ENCODE measurements at places on chromosomes 16 and 17.

- no peak overlapping the region for H3K4me3 ChIP-seq
- no peak for DNase-seq
- H3K27me3 ChIP-seq = peaks cover 6% of the 10 kb centered on the region
These were observed 40.4 kb upstream of the NOS2 start for GRCh38 chr17:27840688-27841087.

GRCh38 chr17:40522961-40523310 is 21.5 kb upstream of the TNS4 start:
- H3K27ac ChIP-seq = peak overlapping the region; percentile 43
- H3K27me3 ChIP-seq = no peaks in the 10 kb centered on the region
- peaks cover 90% of the 10 kb centered on the region for H3K36me3 ChIP-seq
- peaks cover 87% of the 10 kb centered on the region for H3K4me1 ChIP-seq

GRCh38 chr16:59729613-59730012 is 995.5 kb upstream of the GOT2 start:
- H3K27me3 ChIP-seq = no peaks in the 10 kb centered on the region
- H3K4me1 ChIP-seq = no peaks in the 10 kb centered on the region
- H3K4me3 ChIP-seq = no peak overlapping the region
- DNase-seq = no peak

DNA sequence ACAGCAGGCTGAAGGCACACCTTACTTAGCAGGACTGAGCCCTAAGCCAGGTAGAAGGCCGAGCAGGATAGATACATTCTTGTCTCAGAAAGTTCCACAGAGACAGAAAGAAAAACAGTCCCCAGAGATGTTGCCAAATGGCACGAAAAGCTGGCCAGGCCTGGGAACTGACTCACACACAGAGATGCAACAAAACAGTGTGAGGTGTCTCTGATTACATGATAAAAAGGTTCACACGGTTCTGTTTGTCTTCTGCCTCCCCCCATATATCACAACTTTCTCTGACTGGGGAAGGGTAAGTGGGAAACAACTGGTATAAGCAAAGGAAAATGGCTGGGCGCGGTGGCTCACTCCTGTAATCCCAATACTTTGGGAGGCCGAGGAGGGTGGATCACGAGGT is 1.7 kb downstream of the WBP2 start:
- H3K36me3 ChIP-seq = peaks cover 26% of the 10 kb centered on the region
- peaks cover 36% of the 10 kb centered on the region for H3K4me1 ChIP-seq
- peak overlapping the region; percentile 51 for H3K4me3 ChIP-seq
- peak overlapping the region; percentile 55 for H3K27ac ChIP-seq

DNA sequence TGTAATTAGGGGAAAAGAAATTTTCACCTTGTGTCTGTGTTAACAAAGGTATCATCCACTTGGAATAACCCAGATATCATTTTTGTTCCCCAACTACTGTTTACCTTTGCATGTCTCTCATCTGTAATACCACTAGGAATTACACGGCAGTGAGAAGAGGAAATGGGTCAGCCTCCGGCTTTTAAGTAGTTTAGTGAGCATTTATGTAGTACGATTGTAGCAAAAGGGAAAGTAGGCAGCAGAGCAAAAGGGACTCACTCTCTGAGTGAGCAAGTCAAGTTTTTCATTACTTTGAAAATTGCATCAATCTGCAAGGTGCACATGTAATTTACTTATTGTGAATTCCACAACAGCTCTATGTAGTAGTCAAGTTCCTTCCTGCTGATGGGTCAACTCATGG is 11.2 kb downstream of the PHF12 start:
- H3K4me3 ChIP-seq = no peak overlapping the region
- no peaks in the 10 kb centered on the region for H3K27me3 ChIP-seq
- DNase-seq = no peak
- H3K36me3 ChIP-seq = peaks cover 46% of the 10 kb centered on the region

GRCh38 chr17:30808785-30809286 is 15.7 kb downstream of the CRLF3 start:
- peaks cover 73% of the 10 kb centered on the region for H3K4me1 ChIP-seq
- H3K27ac ChIP-seq = peak overlapping the region; percentile 100
- H3K4me3 ChIP-seq = peak overlapping the region; percentile 86
- H3K36me3 ChIP-seq = peaks cover 43% of the 10 kb centered on the region
- H3K27me3 ChIP-seq = no peaks in the 10 kb centered on the region

DNA sequence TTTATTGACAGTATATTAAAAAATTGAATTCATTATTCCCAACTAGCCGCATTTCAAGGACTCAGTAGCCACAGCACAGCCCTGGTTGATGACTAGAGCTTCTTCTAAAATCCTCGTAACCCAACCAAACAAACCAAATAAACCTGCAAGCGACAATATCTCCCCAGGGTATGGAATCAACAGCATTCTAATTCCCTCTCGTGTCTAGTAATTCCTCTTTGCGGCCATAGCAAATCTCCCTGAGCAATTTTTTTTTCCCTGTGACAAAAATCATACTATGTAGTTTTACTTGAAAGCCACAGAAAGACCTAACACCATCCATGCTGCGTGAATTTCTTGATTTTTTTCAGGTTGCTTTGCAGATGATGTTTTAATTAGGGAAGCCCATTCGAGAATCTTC is 143.4 kb upstream of the MYOCD start:
- H3K36me3 ChIP-seq = no peaks in the 10 kb centered on the region
- H3K4me3 ChIP-seq = no peak overlapping the region
- no peaks in the 10 kb centered on the region for H3K27me3 ChIP-seq

DNA sequence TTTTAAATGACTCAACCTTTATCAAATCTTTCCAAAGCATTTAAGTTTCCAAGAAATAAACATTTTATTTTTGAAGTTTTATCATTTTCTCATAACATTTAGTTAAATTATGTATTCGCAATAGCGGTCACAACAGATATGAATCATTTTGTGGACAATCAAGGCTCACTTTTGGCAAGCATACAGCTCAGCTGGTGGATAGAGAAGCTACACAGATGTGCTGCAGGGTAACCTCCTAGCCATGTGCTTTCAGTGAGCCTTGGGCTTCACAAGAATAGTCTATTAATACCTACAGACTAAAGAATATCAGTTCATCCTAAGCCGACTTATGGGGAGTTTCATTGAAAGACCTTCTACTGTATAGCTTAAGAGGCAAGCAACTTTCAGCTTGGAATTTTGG is 144.8 kb downstream of the MRTFB start:
- H3K36me3 ChIP-seq = peaks cover 9% of the 10 kb centered on the region
- H3K27me3 ChIP-seq = no peaks in the 10 kb centered on the region
- H3K4me3 ChIP-seq = no peak overlapping the region
- H3K4me1 ChIP-seq = no peaks in the 10 kb centered on the region
- no peak overlapping the region for H3K27ac ChIP-seq
- no peak for DNase-seq

GRCh38 chr16:75279305-75279704 is 27.9 kb upstream of the BCAR1 start:
- no peaks in the 10 kb centered on the region for H3K36me3 ChIP-seq
- H3K27ac ChIP-seq = no peak overlapping the region
- no peaks in the 10 kb centered on the region for H3K4me1 ChIP-seq

DNA sequence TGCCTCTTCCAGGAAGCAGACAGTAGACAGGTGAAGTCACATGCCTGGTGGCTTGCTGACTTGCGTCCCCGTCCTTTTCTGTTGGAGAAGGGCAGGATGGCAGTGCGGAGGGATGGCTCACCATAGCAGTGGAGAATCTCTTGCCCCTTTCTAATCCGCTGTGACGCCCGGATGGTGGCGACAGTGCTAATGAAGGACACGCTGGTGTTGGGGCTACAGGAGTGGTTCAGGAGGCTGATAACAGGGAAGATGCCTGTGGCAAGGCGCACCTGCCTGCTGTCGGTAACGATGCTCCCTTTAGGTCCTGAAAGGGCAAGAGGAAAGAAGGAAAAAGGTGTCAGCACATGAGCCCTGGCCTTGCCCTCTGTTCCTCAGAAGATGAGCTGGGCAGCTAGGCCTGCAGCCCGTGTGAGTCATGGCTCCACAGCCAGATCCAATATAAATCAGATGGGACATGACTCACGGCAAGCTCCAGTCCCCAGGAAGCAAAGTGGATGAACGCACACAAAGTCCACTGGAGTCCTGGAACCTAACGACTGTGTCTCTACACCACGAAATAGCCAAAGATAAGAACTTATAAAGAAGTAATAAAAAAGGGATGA is 25.5 kb downstream of the SERPINF1 start:
- no peak overlapping the region for H3K27ac ChIP-seq
- H3K4me1 ChIP-seq = peaks cover 16% of the 10 kb centered on the region
- no peaks in the 10 kb centered on the region for H3K27me3 ChIP-seq
- DNase-seq = no peak
- peaks cover 30% of the 10 kb centered on the region for H3K36me3 ChIP-seq

GRCh38 chr16:87337262-87337771 is 20.1 kb upstream of the C16orf95 start:
- peak overlapping the region; percentile 1 for H3K27ac ChIP-seq
- H3K36me3 ChIP-seq = peaks cover 23% of the 10 kb centered on the region
- peaks cover 9% of the 10 kb centered on the region for H3K4me1 ChIP-seq
- H3K27me3 ChIP-seq = no peaks in the 10 kb centered on the region
- no peak overlapping the region for H3K4me3 ChIP-seq
- DNase-seq = no peak

GRCh38 chr16:11254913-11255736 is 879 bp downstream of the SOCS1 start:
- peaks cover 48% of the 10 kb centered on the region for H3K36me3 ChIP-seq
- H3K27ac ChIP-seq = peak overlapping the region; percentile 91
- H3K4me3 ChIP-seq = peak overlapping the region; percentile 98
- peak; percentile 77 for DNase-seq
- peaks cover 61% of the 10 kb centered on the region for H3K4me1 ChIP-seq
- peaks cover 4% of the 10 kb centered on the region for H3K27me3 ChIP-seq

DNA sequence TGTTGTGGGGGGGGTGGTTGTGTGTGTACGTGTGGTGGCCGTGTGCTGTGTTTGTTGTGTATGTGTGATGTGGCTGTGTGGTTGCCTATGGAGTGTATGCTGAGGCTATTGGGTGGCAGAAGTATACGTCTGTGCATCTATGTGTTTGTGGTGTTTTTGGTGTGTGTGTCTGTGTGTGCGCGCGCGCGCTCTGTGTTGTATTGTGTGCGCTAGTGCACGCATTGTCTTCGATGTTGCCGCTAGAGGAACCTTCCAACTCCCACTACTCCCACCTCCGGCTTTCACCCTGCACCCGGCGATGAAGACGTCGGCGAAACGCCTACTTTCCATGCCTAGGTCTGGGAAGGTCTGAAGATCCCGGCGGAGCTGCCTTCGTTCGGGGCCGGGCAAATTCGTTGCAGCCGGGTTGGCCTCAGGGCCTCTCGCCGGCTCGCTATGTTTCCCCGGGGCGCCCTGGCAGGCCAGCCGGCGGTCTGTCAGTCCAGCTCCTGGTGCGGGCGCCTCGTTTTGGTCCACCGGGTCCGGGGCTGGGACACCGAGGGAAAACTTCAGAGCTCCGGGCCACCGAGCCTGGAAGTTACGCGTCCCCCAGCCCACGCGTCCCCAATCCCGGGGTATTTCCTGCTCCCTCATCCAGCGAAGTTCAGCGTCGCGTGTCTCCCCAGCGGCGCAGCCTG is 5.2 kb upstream of the DLX4 start:
- peaks cover 3% of the 10 kb centered on the region for H3K36me3 ChIP-seq
- peaks cover 26% of the 10 kb centered on the region for H3K4me1 ChIP-seq
- H3K27ac ChIP-seq = peak overlapping the region; percentile 24
- H3K4me3 ChIP-seq = no peak overlapping the region

GRCh38 chr16:54175552-54176375 is 110.8 kb downstream of the IRX3 start:
- H3K36me3 ChIP-seq = no peaks in the 10 kb centered on the region
- DNase-seq = no peak
- H3K4me1 ChIP-seq = no peaks in the 10 kb centered on the region
- H3K27ac ChIP-seq = no peak overlapping the region

GRCh38 chr16:50981951-50982350 is 169.1 kb downstream of the SALL1 start:
- no peak overlapping the region for H3K27ac ChIP-seq
- no peaks in the 10 kb centered on the region for H3K27me3 ChIP-seq
- H3K4me1 ChIP-seq = no peaks in the 10 kb centered on the region
- H3K4me3 ChIP-seq = no peak overlapping the region
- DNase-seq = no peak

DNA sequence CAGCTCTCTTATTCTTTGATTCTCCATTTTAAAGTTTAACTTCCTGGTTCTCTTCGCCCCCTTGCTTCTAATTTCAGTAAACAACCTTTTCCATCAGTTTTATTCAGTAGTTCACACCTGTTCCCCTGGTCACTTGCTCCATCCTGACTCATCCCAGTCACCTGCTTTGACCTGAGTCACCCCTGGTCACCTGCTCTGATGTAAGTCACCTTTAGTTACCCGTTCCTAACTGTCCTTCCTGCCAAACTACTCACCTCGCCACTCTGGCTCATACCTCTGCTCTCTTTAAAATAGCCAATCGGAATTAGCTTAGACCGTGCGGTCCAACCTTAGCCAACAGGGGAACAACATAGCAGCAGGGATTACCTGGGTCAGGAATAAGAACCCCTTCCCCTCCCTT is 4.7 kb upstream of the NLRC5 start:
- peak overlapping the region; percentile 69 for H3K27ac ChIP-seq
- peaks cover 3% of the 10 kb centered on the region for H3K27me3 ChIP-seq
- H3K4me1 ChIP-seq = peaks cover 74% of the 10 kb centered on the region
- DNase-seq = no peak
- H3K4me3 ChIP-seq = peak overlapping the region; percentile 22
- peaks cover 73% of the 10 kb centered on the region for H3K36me3 ChIP-seq

DNA sequence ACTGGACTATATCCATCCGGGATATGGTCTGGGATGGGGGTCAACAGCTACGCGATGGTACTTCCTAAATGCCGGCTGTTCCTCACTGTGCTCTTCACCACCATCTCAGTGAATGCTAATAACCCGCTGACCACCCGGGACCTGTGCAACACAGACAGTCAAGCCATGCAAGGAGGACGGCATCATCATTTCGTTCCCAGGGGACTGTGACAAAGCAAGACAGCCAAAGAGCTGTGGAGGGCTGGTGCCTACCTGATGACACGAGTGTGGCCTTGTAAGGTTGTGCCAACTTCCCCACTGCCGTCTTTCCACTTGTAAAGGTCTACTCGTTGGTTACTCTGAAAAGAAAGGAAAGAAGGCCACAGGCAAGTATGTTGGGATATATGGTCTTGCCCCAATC is 33.7 kb downstream of the WDR59 start:
- H3K27me3 ChIP-seq = no peaks in the 10 kb centered on the region
- peaks cover 26% of the 10 kb centered on the region for H3K36me3 ChIP-seq
- no peaks in the 10 kb centered on the region for H3K4me1 ChIP-seq
- no peak overlapping the region for H3K4me3 ChIP-seq

GRCh38 chr17:11852912-11853311 is 144.4 kb downstream of the ZNF18 start:
- no peaks in the 10 kb centered on the region for H3K4me1 ChIP-seq
- H3K27me3 ChIP-seq = no peaks in the 10 kb centered on the region
- no peaks in the 10 kb centered on the region for H3K36me3 ChIP-seq
- H3K4me3 ChIP-seq = no peak overlapping the region
- no peak for DNase-seq
- H3K27ac ChIP-seq = no peak overlapping the region

GRCh38 chr17:81811705-81812570 is 8.0 kb downstream of the GCGR start:
- H3K27ac ChIP-seq = no peak overlapping the region
- no peaks in the 10 kb centered on the region for H3K36me3 ChIP-seq
- H3K27me3 ChIP-seq = peaks cover 58% of the 10 kb centered on the region
- no peak overlapping the region for H3K4me3 ChIP-seq
- H3K4me1 ChIP-seq = no peaks in the 10 kb centered on the region

All from activated naive CD4-positive, alpha-beta T cell treated with anti-CD3 and anti-CD28 coated beads, Interleukin-2, amount 10 ng/mL, durations not matched to agents 7 days and 5 days (primary cell).